ENCODE measurements at places on chromosomes 1 and 21.

DNA sequence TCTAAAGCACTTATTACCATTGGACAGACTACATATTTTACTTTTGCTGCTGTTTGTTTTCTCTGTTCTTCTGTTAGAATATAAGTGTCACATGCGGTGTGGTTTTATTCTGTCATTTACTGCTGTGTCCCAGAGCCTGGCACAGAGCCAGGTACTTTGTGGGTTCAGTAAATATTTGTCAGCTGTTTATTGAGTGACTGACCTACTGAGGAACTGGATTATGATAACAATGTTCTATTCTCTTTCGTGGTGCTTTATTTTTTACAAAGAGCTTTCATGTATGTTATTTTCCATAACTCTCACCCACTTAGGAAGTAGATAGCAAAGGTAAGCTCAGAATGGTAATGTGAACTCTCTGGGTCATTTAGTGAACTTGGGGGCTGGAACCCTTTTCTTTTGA is 118.8 kb downstream of the RWDD3 start:
- DNase-seq, result no peak

DNA sequence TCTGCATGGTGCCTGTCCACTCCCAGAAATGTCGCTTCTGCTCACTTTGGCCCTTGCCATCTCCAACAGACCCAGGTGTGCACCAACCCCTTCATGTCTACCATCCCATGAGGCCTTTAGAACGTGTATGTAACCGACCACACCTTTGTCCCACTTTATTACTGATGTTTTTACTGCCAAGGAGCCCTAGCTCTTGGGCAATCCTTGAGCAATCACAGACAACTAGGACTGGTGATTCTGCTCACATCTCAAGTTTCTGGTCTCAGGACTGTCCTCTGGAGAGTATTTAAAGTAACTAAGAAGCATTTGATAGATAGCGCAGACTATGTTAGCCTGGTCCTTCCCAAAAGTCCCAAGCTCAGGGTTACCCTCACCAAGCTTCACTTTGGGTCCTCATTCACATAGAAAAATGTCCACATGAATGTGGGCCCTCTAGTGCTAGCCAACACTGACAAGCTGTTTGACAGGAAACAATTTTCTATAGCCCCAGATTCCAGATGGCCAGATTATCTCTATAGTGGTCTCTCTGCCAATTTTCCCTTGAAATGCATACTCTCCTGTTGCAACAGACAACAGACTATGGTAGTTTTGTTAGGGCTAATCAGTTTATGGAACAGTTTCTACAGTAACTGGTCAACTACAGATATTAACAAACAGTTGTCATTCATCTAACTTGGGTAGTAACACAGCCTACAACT is 6.9 kb upstream of the TMEM81 start:
- DNase-seq, result no peak

- no peak for DNase-seq
Measured at GRCh38 chr1:44174630-44175029, 33.2 kb upstream of the KLF18 start.

DNA sequence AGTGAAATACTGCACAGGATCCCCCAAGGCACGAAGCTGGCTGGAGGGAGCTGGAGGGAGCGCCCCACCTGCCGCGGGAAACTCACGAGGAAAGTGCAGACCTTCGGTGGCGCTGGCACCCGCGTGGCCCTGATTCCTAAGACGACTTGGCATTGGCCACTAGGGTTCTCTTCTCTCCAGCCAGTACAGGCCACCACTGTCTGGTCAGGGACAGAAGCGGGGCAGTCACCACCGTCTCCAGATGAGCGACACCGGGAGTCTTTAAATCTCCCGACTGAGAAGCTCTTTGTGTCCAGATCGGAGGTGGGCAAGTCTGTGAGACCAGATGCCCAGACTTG is 19.2 kb upstream of the CHIA start:
- DNase-seq, result no peak

DNA sequence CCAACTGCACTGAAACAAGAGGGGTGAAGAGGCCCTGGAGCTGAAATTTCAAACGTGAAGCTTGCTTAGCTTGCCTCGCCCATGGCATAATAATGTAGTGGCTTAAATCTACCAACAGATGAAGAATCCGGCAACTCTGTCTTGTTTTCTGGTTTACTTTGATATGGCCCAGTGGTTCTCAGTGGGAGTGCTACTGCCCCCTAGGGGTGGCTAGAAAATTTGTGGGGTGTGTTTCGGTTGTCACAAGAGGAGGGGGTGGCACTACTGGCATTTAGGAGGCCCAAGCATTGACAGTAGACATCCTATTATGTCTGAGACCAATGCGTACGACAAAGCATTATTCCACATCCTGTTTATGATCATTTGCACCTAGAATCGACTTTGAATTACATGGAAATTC is 51.9 kb upstream of the C8B start:
- no peak for DNase-seq

DNA sequence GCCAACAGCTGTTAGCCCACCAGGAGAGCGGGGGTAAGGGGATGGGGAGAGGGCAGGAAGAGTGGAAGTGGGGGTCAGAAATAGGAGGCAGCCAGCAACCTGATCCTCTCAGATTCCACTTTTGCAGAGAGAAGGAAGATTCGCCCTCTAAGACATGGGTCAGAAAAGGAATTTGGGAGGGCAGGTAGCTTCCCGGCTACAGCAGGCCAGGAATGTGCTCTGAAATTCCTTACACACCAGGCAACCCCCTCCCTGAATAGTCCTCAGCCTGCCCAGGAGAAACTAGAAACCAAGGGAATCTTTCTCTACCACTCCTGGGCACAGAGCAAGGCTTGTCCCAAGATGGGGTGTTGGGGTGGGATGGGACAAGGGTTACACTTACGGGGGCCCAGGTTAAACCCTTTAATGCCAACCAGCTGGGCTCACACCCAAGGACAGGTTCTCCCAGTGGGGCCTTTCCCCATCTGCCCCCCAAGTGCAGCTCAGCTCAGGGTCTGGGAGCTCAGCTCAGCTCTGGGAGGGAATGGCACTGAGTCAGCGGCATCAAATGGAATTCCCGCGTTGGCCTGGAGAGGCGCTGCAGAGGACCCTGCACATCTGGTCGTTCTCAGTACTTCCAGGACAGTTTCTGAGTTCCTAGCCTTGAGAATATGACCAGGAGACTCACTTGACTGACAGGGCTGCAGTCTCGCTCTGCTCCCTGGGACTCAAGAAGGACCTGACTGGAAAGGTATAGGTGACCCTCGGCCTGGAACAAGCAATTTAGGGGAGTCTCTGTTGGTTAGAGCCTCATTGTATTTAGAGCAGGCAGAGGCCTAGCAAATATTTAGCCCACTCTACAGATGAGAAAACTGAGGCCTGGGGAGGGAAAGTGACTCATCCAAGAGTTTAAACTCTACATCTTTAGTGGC is 761 bp downstream of the TNNT2 start:
- no peak for DNase-seq

GRCh38 chr1:201676197-201676596 is 137.3 kb downstream of the NAV1 start:
- DNase-seq, result no peak

GRCh38 chr1:167467126-167467710 is 51.1 kb downstream of the CD247 start:
- DNase-seq, result no peak

DNA sequence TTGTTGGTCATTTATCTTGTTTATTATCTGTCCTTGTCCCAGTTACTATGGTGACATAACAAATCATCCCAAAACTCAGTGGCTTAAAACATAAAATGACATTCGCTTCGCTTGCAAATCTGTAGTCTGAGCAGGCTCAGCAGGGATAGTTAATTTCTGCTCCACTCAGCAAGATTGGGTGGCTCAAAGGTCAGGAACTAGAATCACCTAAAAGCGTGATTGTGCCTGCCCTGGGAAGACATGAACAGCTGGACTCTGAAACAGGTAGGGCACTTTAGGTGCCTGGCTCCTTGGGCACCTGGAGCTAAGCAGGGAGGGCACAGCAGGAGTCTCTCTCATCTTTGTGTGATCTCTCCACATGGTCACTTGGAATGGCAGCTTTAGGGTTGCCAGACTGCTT is 14.7 kb upstream of the TRAF3IP3 start:
- no peak for DNase-seq

GRCh38 chr1:169809370-169810095 is 14.8 kb upstream of the METTL18 start:
- no peak for DNase-seq

DNA sequence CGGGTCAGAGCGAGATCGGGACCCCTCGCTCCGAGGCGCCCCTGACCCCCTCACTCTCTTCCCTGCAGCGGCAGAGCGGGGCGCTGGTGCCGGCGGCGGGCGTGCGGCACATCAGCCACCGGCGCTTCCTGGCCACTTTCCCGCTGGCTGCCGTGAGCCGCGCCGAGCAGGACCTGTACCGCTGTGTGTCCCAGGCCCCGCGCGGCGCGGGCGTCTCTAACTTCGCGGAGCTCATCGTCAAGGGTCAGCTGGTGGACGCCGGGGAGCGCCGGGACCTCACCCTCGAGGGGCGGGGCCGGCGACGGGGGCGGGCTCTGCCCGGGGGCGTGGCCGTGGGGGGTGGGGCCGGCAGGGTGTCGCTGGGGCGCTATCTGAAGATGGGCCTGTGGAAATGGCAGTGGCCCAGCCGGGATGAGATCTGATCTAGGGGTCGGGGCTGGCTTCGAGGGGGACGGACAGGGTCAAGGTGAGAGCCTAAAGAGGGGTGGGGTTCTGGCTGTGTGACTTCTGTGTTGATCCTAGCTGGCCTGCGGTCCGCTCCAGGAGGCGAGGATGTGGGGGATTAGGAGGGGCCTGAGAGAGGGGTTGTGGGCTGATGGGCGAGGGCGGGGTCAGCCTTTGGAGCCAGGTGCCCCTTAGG is 23.6 kb downstream of the PTPRU start:
- no peak for DNase-seq

- DNase-seq, result no peak
Measured at GRCh38 chr21:41616031-41616591, 108.2 kb upstream of the TMPRSS2 start.

- DNase-seq, result no peak
Measured at GRCh38 chr1:26110731-26111529, 694 bp upstream of the PDIK1L start.

DNA sequence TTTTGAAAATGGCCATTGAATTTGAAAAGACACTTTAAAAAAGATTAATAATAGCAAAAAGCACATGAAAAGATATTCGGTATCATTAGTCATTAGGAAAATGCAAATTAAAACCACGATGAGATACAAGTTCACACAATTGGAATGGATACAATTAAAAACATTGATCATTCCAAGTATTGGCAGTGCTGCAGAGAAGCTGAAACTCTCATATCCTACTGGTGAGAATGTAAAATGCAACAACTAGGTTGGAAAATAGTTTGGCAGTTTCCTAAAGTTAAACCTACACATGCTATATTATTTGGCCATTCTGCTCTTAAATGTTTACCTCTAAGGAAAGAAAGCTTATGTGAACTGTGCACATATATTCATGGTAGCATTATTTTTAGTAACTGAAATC is 838.7 kb upstream of the PRMT6 start:
- no peak for DNase-seq

DNA sequence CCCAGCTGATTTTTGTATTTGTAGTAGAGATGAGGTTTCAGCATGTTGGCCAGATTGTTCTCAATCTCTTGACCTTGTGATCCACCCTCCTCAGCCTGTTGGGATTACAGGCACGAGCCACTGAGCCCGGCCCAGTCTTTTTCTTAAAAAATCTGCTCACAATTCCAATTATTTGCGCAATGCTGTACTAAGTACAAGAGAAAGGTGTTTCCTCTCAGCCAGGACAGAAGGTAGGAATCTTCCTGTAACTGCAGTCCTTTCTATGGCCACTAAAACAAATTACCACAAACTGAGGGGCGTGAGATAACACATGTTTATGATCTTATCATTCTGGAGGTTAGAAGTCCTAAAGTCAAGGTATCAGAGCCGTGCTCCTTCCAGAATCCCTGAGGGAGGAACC is 6.9 kb upstream of the CBR3 start:
- no peak for DNase-seq

DNA sequence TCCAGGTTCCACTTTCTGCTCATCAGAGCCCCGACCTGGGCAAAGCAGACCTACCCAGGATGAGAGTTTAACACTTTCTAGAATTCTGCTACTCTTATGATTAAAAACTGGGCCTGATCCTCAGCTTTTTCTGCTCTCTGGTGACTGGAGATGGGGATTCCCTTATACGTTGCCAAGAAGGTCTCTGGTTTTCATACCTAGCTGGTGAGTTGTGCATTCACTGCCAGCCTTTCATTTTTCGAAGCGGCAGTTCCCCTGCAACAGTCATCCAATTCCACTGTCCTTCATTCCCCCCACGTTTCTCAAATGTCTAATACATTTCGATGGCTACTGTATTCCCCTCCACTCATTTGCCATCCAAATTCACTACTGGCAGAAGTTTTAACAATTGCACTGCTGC is 135.3 kb downstream of the ADSS2 start:
- DNase-seq, result no peak

DNA sequence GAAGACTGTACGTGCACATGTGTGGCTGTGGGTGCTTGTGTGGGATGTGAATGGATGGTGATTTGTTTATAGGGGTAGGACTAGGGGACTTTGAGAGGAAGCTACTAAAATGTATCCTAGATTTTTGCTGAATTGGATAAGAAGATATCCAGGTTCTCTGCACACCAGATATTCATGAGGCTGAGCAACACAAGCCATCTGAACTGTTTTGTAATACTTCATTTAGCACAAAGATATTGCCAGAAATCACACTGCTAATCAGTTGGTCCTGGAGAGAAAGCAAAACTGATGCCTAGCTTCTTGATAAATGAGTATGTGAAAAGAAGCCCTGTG is 135.3 kb downstream of the NOS1AP start:
- DNase-seq, result no peak

GRCh38 chr1:224739997-224740684 is 124.0 kb downstream of the CNIH3 start:
- no peak for DNase-seq

DNA sequence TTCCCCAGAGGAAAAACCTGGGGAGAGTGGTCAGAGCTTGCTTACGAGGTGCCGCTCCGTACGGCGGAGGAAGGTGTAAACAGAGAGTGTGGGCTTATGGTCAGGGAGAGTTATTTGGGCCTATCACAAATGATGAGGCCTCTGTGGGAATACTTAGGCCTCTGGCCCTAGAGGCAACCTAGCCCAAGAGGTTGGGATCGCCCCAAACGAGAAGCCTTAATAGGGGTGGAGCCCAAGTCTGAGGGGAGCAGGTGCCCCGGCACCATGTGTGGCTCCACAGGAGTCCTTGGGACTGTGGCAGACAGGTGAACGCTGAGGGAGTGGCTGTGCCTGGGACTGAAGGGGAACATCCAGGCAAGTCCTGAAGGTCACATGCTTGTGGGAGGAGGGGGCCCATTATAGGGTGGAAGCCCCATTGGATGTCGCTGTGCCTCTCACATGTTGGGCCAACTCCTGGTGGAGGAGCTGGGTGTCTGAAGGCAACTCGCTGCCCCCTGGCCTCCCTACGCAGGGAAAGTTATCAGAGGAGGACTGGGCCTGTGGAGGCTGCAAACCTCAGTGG is 135.1 kb downstream of the ZSCAN20 start:
- no peak for DNase-seq

- DNase-seq, result no peak
Measured at GRCh38 chr1:233597489-233597901, 16.4 kb upstream of the KCNK1 start.

GRCh38 chr1:218516526-218516925 is 171.4 kb downstream of the TGFB2 start:
- no peak for DNase-seq

GRCh38 chr1:2612591-2613365 is 20.0 kb downstream of the MMEL1 start:
- DNase-seq, result no peak
